ENCODE measurements at places on chromosomes 12 and 14. TPM values are rescaled to one million over a fixed set of nuclear protein-coding genes. Genes with fewer than 3 reads are reported as not detected.

The EEF1AKMT3 gene
- polyA plus RNA-seq: 1.1 TPM

The TSPAN8 gene
- 0.09 TPM for polyA plus RNA-seq

GRCh38 chr12:24175284-24175683, 225.8 kb upstream of the SOX5 start:
- DNase-seq: no peak

DNA sequence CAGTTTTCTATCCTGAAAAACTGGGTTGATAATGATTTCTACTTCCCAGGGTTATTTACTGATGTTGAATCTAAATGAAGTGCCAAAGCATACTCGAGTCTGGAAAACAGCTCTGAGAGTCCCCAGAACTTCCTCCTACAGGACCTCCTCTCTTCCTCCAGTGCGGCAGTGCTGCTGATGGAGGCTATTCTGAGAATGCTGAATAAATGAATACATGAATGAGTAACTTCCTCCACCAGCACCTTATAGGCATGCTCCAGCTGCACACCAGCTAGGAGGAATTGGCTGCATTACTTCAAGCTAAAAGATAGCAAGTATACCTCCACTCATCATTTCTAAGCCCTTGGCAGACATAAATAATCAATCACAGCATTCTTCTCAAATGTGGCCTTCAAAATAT, 448.8 kb upstream of the CCDC196 start:
- no peak for DNase-seq

GRCh38 chr14:22557846-22558220, 31.2 kb downstream of the DAD1 start:
- DNase-seq: no peak

Data from heart right ventricle (tissue), 16 donors.